Mesothelial cell of epicardium (in vitro differentiated cells): ENCODE measurements at places on chromosomes 2 and 18.

GRCh38 chr2:171964308-171964707 is 35.4 kb upstream of the METAP1D start:
- DNase-seq: no peak
- no peak overlapping the region for H3K27ac ChIP-seq
- H3K4me3 ChIP-seq: no peak overlapping the region
- no peaks in the 10 kb centered on the region for H3K27me3 ChIP-seq
- H3K4me1 ChIP-seq: peaks cover 6% of the 10 kb centered on the region
- peaks cover 11% of the 10 kb centered on the region for H3K36me3 ChIP-seq

DNA sequence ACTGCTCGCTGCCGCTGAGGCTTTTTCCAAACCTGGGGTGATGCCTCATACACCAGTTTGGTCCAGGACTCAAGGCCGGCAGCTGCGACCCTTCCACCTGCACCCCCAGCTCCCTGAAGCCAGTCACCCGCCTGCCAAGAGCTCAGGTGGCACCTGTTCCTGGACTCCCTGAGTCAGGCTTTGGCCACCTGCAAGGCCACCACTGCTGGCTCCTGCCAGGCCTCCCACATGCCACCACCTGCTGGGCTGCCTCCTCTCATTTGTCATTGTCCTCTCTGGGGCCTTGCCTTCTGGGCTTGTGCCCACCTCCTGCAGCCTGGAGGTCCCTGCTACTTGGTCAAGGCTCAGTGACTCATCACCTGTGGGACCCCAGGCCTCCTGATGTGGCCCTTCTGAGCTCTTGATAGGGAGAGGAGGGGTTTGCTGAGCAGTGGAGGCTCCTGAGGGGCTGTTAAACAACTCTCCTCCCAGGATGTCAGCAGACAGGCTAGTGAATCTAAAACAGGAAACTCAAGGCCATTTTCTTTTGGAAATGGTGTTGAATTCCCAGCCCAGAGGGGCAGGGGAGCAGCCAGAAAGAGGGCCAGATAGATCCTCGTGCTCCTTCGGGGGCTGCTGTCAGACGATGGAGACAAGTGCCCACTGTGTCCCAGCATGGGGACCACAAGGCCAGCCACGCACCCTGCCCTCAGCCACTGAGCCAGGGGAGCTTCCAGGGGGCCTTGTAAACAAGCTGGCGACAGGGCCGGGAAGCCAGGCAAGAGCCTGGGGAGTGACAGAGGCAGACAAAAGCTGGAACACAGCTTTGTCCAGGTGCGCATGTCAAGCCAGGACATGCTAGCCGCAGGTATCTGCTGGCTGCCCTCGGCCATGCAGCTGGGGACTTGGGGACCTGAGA is 416.8 kb downstream of the LRATD1 start:
- no peaks in the 10 kb centered on the region for H3K4me1 ChIP-seq
- no peak for DNase-seq
- no peak overlapping the region for H3K4me3 ChIP-seq
- H3K27me3 ChIP-seq: peaks cover 16% of the 10 kb centered on the region

DNA sequence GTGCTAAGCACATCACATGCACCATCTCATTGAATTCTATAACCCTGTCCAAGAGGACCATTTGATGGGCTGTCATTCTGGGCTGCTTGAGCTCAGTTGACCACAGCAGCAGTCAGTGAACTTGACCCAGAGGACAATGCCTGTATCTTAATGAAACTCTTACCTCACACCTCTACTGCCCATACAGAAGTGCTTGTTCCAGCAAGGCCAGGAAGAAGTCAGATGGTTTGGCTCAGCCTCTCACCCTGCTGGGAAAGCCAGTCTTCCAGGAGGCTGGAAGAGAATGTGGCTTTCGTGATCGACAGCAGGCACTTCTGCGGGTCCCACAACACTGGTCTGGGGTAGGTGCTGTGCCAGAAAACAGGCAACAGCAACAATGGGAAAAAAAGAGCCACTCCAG is 47.3 kb downstream of the CFAP221 start:
- DNase-seq: no peak
- H3K27me3 ChIP-seq: peaks cover 6% of the 10 kb centered on the region
- no peak overlapping the region for H3K4me3 ChIP-seq
- H3K4me1 ChIP-seq: peaks cover 10% of the 10 kb centered on the region
- no peak overlapping the region for H3K27ac ChIP-seq

- H3K4me1 ChIP-seq: no peaks in the 10 kb centered on the region
- peaks cover 1% of the 10 kb centered on the region for H3K36me3 ChIP-seq
- H3K4me3 ChIP-seq: no peak overlapping the region
- H3K27ac ChIP-seq: no peak overlapping the region
Observed at GRCh38 chr2:105660489-105660888, 84.2 kb upstream of the NCK2 start.

DNA sequence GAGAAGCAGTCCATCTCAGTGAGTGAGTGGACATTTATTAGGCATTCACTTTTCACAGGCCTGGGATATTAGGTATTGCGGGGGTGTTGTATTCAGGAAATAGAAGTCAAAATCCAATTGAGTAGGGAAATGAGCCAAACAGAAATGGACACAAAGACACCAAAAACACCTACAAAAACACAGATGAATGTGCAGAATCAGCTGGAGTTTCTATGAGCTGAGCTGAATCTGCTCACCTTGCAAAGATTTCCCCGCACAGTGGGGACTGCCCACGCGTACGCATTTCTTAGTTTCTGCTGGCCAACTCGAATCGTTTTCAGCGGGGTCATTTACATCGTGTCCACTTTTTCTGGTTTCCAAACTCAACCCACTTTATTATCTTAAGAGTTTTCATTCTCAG is 160.0 kb downstream of the BCL2 start:
- H3K27me3 ChIP-seq: peaks cover 8% of the 10 kb centered on the region
- no peak overlapping the region for H3K4me3 ChIP-seq
- DNase-seq: no peak

DNA sequence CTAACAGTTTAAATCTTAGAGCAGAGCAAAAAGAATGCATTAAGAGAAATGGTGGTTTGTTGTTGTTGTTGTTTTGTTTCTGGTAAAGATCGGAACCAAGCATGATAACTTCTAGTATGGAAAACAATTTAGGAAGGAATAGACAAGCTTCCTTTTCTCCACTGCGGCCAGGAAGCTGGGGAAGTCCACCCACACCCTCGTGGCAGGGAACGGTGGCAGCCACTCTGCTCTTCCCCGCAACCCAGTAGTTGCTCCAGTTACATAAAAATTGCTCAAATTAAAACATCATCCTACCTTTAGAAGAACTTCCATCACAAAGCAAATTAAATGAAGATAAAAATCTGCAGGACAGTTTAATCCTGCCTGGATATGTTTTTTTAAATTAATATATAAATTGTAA is 113.0 kb downstream of the RBMS1 start:
- no peaks in the 10 kb centered on the region for H3K27me3 ChIP-seq
- H3K4me3 ChIP-seq: no peak overlapping the region
- no peaks in the 10 kb centered on the region for H3K36me3 ChIP-seq
- peaks cover 48% of the 10 kb centered on the region for H3K4me1 ChIP-seq

DNA sequence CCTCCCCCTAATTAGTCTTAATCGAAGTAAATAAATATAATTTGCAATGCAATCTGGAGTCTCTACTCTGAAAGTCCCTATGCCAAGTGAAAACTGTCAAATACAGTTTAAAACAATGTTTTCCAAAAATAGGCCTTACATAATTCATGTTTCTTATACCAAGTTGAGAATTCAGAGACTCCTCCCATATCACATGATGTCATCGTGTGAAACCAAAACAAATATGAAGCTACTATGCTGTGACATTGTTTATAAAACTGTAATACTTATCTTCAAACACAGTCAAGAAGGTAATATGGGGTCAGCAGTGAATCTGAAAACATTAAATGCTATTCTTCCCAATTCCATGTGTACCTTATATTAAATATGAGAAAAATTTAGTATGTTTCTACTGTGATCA is 940.2 kb upstream of the FANCL start:
- no peaks in the 10 kb centered on the region for H3K36me3 ChIP-seq
- H3K4me1 ChIP-seq: peaks cover 35% of the 10 kb centered on the region
- H3K27ac ChIP-seq: no peak overlapping the region
- H3K27me3 ChIP-seq: no peaks in the 10 kb centered on the region
- no peak overlapping the region for H3K4me3 ChIP-seq

DNA sequence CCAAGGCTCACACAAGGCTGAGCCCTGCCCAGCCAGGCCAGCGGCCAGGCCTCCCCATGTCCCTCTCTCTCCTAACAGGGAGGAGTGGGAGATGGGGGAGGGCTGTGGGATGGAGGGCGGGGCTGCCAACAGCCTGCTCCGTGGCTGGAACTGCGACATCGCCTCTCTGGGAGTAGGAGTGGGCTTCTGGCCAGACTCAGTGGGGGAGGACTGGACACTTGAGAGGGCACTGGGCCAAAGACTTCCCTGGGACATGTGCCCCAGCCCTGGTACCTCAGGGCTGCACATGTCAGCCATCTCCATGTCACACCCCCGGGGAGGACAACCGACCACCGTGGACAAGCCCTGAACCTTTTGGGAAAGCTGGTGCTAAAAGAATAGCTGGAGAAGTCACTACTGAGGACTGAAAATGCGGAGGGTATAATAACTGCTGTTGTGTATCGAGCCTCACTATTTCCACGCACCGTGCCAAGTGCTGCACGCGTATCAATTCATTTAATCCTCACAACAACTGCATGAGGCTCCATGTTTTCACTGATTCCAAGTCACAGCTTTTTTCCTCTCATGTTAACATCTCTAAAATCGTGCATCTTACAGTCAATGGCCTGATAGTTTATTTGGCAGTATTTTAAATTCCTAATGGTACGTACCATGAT is 127.3 kb downstream of the MSH2 start:
- no peaks in the 10 kb centered on the region for H3K36me3 ChIP-seq
- no peak overlapping the region for H3K4me3 ChIP-seq
- peaks cover 3% of the 10 kb centered on the region for H3K4me1 ChIP-seq
- DNase-seq: no peak

DNA sequence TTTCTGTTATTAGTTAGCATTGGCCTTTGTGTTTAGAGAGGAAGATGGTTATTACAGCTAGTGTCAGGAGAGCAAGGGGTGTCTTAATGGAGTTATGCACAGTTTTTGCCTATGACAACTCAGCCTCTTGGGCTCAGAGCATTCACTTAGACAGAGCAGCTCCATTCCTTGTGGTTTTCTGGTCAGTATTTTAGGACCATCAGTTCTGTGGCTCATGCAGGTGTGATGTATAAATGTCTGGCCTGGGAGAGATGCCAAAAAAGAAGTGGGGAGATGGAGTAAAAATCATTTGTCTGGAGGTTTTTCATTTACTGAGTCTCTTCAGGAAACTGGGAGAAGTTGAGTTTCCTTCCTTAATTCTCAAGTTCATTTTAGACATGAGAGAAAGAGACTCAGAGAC is 79.7 kb downstream of the PRKCE start:
- no peak for DNase-seq
- no peaks in the 10 kb centered on the region for H3K36me3 ChIP-seq
- H3K27me3 ChIP-seq: no peaks in the 10 kb centered on the region
- H3K4me3 ChIP-seq: no peak overlapping the region
- H3K27ac ChIP-seq: no peak overlapping the region
- H3K4me1 ChIP-seq: no peaks in the 10 kb centered on the region

- peaks cover 2% of the 10 kb centered on the region for H3K27me3 ChIP-seq
- H3K4me3 ChIP-seq: no peak overlapping the region
- no peaks in the 10 kb centered on the region for H3K36me3 ChIP-seq
- no peak overlapping the region for H3K27ac ChIP-seq
- no peak for DNase-seq
Observed at GRCh38 chr2:12261986-12262680, 454.6 kb upstream of the TRIB2 start.
